ENCODE measurements at places on chromosomes 11 and 22.

DNA sequence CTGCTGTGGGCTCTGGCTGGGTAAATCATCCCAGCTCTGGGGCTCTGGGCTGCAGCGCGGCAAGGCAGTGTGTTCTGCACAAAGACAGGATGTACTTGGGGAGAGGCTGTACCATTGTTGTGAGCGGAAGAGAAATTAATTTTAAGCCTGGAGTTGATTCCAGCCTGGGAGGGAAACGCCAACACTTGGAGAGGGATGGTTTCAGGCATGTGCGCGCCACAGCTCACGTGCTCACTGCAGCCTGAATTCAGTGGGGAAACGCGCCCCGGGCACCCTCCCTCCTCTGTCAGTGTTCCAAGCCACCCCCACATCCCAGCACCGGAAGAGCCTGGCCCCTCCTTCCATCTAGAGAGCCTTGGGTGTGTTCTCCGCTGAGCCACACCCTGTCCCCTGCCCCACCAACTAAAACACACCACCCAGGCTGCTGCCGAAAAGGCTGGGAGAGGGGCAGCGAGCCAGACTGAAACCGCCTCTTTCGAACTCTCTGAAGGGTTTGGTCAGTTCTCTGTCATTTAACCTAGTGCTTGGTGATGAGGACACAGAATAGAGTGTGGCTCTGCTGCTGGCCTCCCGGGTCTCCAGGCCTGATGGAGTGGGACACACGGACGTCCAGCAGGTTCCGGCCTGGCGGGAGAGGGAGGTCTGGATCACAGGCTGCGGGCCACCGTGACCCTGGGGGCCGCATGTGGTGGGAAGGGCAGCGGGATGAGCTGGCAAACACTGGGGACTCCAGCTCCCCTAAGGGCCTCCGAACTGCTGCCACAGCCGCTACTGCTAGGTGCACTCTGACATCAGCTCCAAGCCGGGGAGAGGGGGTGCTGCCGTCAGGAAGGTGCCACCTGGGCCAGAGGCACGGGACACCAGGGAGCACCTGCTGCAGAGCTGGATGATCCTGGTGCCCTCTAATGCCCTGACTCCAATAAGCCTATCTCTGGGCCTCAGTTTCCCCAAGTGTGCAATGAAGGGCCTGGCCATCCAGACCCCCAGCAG is 230.8 kb downstream of the CTTN start:
- peak; percentile 71 for DNase-seq

DNA sequence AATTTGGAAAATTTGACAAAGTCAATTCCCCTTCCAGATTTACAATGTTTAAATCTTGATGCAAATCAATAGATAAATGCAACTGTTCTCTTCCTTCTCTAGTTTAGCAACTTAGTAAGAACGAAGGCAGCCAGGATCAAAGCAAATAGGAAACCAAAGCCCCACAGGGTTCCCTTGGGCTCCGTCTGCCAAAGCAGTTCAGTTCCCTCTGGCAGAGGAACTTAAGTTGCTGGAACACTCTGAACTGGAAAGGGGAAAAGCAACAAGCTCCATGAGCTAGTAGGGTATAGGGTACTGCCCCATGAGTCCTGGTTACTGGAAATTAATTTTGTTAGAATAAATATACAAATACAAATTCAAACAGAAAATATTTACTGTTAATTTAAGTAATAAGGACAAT is 91.3 kb downstream of the RELT start:
- peak; percentile 63 for DNase-seq

- peak; percentile 57 for DNase-seq
Observed at GRCh38 chr22:32378707-32379272, 21.1 kb downstream of the RFPL3 start.

GRCh38 chr11:67264877-67265632 is 1.2 kb upstream of the GRK2 start:
- no peak for DNase-seq

GRCh38 chr11:72770799-72771198 is 18.6 kb upstream of the ARAP1 start:
- no peak for DNase-seq

- no peak for DNase-seq
Observed at GRCh38 chr11:113574586-113574985, 99.4 kb upstream of the DRD2 start.

GRCh38 chr22:48760481-48761390 is 1066.9 kb downstream of the BRD1 start:
- DNase-seq, result no peak

DNA sequence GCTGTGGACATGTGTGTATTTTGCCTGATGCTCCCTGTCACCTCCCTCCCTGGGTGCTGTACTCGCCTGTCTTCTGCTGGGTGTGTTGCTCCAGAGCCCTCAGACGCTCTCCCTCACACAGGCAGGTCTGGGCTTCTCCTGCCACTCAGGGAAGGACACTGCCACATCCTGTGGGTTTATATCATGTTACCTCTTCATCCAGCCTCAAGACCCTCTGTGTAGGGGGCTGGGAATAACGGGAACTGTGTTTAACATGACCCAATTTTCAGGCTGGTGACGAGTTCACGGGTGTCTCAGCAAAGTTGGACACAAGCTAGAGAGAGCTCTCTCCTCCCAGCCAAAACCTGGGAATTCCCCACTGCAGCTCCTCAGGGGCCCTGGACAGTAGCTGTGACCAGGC is 24.6 kb downstream of the MYBPC3 start:
- no peak for DNase-seq

GRCh38 chr11:112999520-112999919 is 38.3 kb downstream of the NCAM1 start:
- DNase-seq, result no peak

- DNase-seq, result peak; percentile 38
Observed at GRCh38 chr22:40898850-40899357, 37.0 kb upstream of the DNAJB7 start.

DNA sequence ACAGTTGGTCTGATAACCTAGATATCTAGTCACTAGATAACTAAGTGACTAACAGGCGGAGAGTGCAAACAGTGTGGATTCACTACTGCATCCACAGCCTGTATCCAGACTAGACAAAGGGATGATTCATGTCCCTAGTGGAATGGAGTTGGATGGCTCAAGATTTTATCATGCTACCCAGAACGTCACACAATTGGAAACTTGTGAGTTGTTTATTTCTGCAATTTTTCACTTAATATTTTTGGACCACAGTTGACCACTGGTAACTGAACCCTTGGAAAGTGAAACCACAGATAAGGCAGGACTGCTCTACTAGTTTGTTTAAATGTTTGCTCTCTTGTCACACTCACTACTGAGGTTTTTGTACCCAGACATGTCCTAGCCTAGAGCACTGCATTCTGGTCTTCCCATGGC is 76.0 kb downstream of the UBASH3B start:
- no peak for DNase-seq

All from putamen (tissue), 1 donor.